ENCODE measurements at places on chromosomes 6 and 20.

DNA sequence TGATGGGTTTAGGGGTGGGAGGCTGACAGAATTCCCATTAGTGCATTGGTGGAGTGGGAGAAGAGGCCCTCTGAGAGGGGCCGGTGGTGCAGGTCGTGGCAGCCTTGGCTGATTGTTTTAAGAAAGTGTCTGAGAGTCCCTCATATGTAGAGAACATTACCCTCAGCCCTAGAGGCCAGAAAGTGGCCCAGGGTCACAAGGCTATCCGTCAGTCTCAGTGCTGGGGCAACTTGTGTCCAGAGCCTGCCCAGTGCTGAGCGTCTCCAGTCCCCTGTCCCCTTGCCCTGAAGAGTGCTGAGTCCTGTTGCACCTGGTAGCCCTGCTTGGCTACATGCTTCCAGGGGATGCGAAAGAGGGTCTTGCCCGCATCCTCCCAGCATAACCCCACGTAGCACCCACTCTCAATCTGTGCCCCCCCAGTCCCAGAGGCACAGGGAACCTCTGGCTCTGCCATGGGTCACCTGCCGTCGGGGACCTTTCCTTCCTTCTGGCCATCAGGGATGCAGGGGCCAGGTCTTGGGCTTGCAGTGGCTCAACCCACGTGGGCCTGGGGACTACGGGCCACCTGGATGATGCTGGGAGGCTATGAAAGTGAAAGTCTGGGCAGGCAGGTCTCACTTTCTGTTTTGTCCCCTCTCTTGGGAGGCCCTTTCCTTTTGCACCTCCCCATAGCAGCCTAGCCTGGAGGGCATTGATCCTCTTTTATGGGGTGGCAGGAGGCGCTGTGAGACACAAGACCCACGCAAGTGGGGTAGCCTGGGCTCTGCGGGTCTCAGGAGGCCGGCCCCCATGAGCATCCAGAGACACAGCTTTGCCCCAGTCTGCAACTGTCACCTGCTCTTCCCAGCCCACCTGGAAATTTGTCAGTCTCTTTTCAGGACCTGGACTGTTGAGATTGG lies 12.2 kb downstream of the DUSP15 start:
- DNase-seq = no peak

GRCh38 chr6:83474309-83474708 lies 38.0 kb upstream of the PRSS35 start:
- no peak for DNase-seq

DNA sequence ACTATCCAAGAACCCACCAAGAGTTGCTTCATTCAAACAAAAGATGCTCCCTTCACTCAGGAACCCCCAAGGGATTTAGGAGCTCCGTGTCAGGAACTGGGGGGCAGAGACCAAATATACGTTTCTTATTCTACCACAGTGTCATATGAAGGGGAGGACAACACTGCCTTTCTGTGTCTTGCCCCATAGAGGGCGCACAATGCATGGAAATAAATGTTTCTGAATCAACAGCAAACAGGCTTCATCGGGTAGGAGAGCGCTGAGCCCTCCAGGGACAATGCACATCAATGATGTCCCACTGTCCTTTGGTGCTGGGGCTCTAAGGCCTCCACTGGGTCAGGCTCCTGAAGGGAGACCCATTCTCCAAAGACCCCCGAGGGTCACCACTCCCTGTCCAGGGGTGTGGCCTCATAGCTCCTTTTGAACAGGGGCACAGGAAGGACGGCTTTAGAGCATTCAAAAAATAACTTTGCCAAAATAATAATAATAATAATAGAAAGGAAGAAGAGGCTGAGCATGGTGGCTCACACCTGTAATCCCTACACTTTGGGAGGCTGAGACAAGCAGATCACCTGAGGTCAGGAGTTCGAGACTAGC lies 31.1 kb downstream of the PLG start:
- DNase-seq = peak; percentile 69

- no peak for DNase-seq
These were observed 7.9 kb downstream of the BPIFB3 start for GRCh38 chr20:33061658-33062028.

DNA sequence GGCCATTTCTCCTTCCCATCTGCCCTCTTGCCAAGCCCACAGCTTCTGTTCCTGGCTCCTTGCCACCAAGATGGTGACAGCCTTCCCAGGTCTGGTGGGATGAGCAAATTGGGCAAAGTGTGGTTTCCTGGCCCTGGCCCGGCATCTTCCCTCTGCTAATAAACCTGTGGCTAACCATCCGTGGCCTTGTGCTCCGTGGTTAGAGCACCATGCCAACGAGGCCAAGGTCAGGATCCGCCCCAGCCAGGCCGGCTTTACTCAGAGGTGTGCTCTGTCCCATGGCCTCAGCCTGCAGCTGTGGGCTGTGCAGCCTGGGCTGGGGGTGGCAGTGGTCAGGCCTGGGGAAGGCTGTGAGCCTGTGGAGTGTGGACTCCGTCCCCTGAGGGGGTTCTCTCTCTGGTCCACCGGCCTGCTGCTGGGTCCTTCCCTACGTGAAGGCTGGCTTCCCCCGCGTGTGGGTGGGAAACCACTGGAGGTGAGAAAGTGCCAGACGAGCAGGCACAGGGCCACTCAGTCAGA lies 117.4 kb downstream of the VEGFA start:
- no peak for DNase-seq

- no peak for DNase-seq
These were observed 171.4 kb downstream of the PACRG start for GRCh38 chr6:162899148-162899547.

- no peak for DNase-seq
These were observed 117.4 kb downstream of the FAXC start for GRCh38 chr6:99232056-99232455.

GRCh38 chr6:166615059-166615770 lies 11.8 kb downstream of the RPS6KA2 start:
- DNase-seq = no peak

GRCh38 chr6:4344317-4344899 lies 209.0 kb upstream of the ECI2 start:
- DNase-seq = no peak

- DNase-seq = peak; percentile 77
These were observed 5.7 kb upstream of the RBPJL start for GRCh38 chr20:45300961-45301360.

DNA sequence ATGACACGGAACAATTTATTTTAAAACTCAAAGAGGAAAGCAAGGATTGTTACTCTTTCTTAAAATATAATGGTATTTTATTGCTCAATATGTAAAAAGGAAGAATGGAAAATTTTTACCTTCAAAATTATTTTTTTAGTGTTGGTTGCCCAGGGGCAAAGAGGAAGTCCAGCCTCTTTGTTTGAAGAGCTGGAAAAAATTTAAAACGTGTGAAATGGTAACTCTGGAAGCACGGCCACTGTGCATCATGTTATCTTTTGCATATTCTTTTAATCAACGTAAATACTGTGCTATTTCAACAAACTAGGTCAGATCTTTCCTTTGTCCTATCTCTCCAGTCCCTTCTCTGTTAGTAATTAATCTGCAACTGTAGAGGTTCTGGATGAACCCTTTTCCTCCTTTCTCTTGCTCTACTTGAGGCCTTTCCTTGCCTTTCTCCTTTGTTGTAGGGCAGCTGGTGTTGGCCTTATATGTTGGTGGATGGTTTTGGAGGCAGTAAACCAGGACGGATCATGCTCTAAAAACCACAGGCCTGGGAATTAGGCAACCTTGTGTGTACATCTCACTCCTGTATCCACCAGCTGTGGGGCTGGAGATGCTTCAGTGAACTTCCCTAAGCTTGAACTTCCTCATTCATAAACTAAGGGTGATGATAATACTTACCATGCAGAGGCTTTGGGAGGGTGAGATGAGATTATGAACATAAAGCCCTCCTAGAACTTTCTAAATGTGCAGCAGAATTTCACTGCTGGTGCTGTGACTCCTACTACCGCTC lies 143.3 kb downstream of the PRL start:
- DNase-seq = no peak

- no peak for DNase-seq
These were observed 34.3 kb downstream of the PYGB start for GRCh38 chr20:25282034-25282781.

DNA sequence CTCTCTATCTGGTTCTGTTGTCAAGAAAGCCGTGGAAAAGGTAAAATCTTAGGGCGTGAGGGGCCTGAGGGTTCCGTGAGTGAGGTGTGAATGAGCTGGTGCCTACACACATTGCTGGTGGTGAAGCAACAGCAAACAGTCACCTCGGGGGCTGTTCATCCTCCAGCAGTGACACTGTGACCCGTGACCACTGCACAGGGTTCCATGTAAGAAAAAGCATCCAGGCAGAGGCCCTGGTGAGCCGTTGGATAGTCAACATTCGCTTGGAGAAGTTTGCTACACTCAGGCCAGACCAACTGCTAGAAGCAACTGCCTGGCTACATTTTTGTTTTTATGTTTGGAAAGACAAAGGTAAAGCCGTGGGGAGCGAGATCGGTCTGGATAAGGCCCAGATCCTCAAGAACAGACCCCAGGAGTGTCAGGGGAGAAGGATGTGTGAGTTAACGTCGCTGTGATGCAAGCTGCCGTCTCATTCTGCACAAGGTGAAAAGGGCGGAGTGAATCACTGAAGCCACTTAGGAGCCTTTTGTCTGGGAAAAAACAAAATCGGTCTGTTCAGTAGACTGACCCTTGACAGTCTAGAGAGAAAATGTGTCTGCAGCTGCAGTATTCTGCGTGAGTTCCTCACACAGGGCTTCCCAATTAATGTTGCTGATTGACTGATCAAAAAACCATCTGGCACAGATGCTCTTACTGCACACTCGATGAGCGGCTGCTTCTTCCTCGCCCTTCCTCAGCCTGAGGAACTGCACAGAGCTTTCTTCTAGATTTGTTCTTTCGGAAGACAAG lies 404.0 kb downstream of the SMOC2 start:
- no peak for DNase-seq

DNA sequence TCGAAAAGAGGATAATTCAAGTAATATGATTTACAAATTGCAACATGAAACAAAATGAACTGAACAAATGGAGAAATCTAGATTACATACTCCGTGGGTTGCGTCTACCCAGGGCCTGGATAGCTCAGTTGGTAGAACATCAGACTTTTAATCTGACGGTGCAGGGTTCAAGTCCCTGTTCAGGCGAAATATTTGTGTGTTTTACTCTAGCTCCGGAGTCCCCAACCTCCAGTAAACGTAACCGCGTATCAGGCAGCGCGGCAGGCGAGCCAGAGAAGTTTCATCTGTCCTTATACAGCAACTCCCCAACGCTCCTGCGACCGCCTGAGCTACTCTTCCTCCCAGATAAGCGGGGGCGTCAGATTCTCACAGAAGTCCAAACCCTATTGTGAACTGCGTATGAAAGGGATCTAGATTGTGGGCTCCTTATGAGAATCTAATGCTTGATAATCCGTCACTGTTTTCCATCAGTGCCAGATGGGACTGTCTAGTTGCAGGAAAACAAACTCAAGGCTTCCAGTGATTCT lies 176.1 kb downstream of the TRIM27 start:
- DNase-seq = peak; percentile 64

DNA sequence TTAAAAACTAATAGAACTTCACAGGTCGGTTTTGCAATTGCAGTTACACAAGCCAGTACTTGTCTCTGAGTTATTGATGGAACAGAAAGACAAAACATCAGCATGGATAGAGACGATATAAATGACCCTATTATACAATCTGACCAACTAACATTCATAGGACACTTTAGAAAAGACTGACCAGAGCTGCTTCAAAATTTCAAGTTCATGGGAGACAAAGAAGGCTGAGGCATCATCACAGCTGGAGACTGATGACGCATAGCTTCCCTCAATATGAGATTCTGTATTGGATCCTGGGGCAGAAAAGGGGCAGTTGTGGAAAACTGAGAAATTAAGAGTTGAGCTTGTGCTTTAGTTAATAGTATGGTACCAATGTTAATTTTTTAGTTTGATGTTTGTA lies 174.0 kb downstream of the THBS2 start:
- DNase-seq = no peak

DNA sequence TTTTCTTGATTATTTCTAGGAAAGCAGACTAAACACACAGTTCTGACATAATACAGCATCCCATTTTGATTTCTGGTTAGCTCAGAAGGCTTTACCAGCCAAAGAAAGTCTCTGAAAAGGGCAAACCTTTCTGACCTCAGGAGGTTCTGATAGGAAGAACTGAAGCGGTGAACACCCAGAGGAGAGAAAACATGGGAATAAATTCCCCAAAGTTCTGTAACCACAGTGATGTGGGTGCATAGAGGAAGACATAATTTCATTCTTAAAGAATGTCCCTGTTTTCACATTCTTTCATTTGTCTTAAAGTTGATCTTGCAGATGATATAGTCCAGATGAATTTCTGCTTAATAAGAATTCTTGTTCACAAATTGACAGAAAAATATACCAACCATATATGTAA lies 60.3 kb downstream of the RSPO3 start:
- no peak for DNase-seq

GRCh38 chr20:49567421-49568277 lies at the start of gene PTGIS:
Gene PTGIS, minus strand, starts transcription at chr20:49568137. Its CDS starts 21 bp downstream, at chr20:49568116.
- peak; percentile 81 for DNase-seq

- DNase-seq = no peak
These were observed 2.3 kb upstream of the SIRPB2 start for GRCh38 chr20:1493536-1493935.

DNA sequence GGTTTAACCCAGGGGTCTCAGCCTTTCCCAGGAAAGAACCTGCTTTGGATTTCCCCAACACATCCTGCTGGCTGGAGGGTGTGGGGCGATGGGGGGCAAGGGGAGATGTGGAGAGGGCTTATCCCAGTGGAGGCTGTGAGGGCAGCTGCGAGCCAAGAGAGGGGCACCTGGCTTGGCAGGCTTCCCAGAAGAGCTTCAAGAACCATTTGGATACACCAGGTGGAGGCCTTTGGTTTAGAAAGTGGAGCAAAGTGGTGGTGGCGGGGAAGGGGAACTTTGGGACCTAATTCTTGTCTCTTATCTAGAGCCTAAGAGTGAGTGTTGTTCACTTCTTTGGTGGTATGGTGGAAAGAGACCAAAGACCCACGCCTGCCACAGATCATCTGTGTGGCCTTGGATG lies 12.4 kb downstream of the CD40 start:
- DNase-seq = no peak

DNA sequence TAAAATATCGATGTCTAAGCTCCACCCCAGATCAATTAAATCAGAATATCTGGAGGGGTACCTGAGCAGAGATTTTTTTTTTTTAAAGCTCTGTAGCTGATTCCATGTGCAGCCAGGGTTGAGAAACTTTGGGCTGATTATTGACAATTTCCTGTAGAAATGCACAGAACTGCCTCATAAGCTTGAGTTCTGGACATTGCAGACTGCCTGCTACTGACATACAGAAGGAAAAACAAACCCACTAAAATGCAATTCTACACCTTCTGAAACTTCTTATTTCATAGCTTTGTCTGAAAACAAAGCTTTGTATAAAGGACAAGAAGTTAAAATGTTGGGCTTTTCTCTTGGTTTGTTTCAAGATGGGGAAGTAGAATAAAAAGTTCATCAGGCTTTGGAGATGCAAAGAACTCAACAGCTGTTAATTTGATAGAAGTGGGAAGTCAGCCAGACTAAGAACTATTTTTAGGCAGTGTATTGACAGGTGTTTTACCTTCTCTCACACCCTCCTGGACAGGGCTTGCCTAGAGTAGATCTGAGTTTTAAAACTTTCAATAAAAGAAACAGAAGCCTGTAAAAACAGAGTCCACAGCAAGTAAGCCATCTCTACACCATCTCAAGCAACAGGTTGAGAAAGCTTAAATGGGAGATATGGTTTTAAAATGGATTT lies 147.7 kb downstream of the KCNQ5 start:
- DNase-seq = no peak

- no peak for DNase-seq
These were observed 232.9 kb downstream of the SYNE1 start for GRCh38 chr6:152404086-152404857.
